Lung (tissue), 17 donors: ENCODE measurements at places on chromosomes 2 and 18. TPM values are rescaled to one million over a fixed set of nuclear protein-coding genes. Genes with fewer than 3 reads are reported as not detected.

- no peaks in the 10 kb centered on the region for H3K36me3 ChIP-seq
- no peaks in the 10 kb centered on the region for H3K4me1 ChIP-seq
- DNase-seq, result no peak
- no peak overlapping the region for H3K4me3 ChIP-seq
- H3K27ac ChIP-seq, result no peak overlapping the region
These were observed 1504.3 kb upstream of the PIK3C3 start for GRCh38 chr18:40450751-40451150.

- no peaks in the 10 kb centered on the region for H3K27me3 ChIP-seq
- H3K27ac ChIP-seq, result no peak overlapping the region
- DNase-seq, result no peak
These were observed 232.2 kb downstream of the SETBP1 start for GRCh38 chr18:44912740-44913478.

- H3K4me1 ChIP-seq, result no peaks in the 10 kb centered on the region
- no peaks in the 10 kb centered on the region for H3K27me3 ChIP-seq
- DNase-seq, result no peak
- H3K27ac ChIP-seq, result no peak overlapping the region
These were observed 156.1 kb upstream of the CYRIA start for GRCh38 chr2:16821692-16822091.

The DYNAP gene
- total RNA-seq, result not detected

DNA sequence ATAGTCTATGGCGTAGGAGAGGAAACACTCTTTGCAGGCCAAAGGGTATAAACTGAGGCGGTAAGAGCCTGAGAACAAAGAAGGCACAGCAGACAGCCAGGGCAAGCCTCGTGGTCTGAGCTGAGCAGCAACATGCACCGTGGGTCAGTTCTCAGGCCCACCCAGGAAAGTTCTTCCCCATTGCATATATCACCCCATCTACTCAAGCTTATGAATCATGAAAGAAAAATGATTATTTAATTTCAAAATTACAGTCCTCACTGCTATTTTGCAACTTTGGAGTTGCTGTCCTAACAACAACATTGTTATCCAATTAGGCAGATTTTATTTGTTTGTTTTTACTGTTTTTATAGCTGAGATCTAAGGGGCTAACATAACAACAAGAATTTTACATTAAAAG is 54.7 kb upstream of the RIOK3 start:
- peaks cover 8% of the 10 kb centered on the region for H3K4me1 ChIP-seq
- H3K4me3 ChIP-seq, result no peak overlapping the region
- no peaks in the 10 kb centered on the region for H3K27me3 ChIP-seq
- H3K27ac ChIP-seq, result no peak overlapping the region

- no peak overlapping the region for H3K4me3 ChIP-seq
- H3K27me3 ChIP-seq, result no peaks in the 10 kb centered on the region
- DNase-seq, result no peak
- H3K36me3 ChIP-seq, result no peaks in the 10 kb centered on the region
These were observed 33.0 kb upstream of the ODC1 start for GRCh38 chr2:10481055-10481665.

The ACKR3 gene
- 12.9 TPM for total RNA-seq

The AKAIN1 gene
- total RNA-seq, result not detected

The CLEC4F gene
- 0.31 TPM for total RNA-seq

- peaks cover 2% of the 10 kb centered on the region for H3K36me3 ChIP-seq
- H3K27ac ChIP-seq, result no peak overlapping the region
- H3K4me1 ChIP-seq, result no peaks in the 10 kb centered on the region
These were observed 51.6 kb downstream of the RNU4ATAC start for GRCh38 chr2:121582272-121582671.

DNA sequence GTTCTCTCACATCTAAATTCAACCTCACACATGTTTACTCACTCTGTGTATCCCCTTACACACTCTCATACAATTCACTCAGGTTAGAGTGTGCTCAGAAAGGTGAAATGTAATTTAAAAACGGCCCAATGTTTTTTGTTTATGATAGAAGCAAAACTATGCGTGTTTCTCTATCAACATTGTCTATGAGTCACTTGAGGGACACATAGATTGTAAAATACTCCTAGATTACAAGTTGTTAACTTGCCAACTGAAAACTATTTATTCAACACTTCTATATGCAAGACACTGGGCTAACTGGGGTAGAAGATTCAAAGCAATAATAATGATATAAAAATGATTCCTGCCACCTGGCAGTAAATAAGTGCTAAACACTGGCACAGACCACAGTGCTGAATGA is 24.6 kb downstream of the CCDC195 start:
- H3K4me1 ChIP-seq, result no peaks in the 10 kb centered on the region
- DNase-seq, result no peak
- no peak overlapping the region for H3K27ac ChIP-seq
- H3K4me3 ChIP-seq, result no peak overlapping the region
- H3K27me3 ChIP-seq, result no peaks in the 10 kb centered on the region

The SUPT7L gene
- total RNA-seq, result 29.7 TPM

GRCh38 chr2:73082523-73083410 is 11.3 kb upstream of the SFXN5 start:
- no peak overlapping the region for H3K4me3 ChIP-seq
- H3K36me3 ChIP-seq, result no peaks in the 10 kb centered on the region
- H3K4me1 ChIP-seq, result no peaks in the 10 kb centered on the region
- DNase-seq, result no peak

The CDKL4 gene
- total RNA-seq, result 1.5 TPM

DNA sequence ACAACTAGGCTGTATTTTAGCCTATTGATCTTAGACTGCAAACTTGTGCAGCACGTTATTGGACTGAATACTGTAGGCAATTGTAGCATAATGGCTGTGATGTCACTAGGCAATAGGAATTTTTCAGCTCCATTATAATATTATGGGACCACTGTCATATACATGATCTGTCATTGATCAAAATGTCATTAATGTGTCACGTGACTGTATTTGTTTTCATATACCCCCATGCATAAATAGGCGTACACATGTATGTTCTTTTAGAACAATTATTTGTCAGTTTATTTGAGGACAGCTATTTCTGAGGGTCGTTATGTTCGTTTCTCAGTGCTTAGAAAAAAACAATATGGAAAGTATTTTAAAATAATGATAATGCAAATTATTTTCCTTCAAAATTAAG is 111.9 kb upstream of the CDH2 start:
- no peak overlapping the region for H3K27ac ChIP-seq
- no peaks in the 10 kb centered on the region for H3K36me3 ChIP-seq
- H3K4me3 ChIP-seq, result no peak overlapping the region
- H3K4me1 ChIP-seq, result no peaks in the 10 kb centered on the region
- H3K27me3 ChIP-seq, result no peaks in the 10 kb centered on the region

The CFAP65 gene
- total RNA-seq, result 10.3 TPM

DNA sequence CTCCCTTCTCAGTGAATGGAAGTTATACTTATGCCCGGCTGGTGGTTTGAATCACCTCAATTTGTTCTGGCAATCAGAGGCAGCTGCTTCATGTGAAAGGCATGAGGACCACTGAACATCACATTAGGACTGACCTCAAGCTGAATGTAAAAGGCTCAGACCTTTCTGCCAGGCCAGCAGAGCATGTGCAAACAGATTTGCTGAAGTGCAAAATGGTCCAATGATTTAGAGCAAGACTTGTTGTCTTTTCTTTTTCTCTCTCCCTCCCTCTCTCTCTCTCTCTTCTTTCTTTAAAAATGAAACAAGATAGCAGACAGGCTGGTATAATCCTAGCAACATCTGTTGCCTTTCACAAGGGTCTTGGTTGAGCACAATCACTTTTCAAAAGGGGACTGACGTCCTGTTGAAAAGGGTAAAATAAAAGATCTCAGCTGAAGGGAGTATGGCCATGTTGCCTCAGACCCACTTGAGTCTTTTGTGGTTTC is 13.3 kb upstream of the CDH7 start:
- no peak overlapping the region for H3K27ac ChIP-seq
- no peaks in the 10 kb centered on the region for H3K36me3 ChIP-seq
- no peaks in the 10 kb centered on the region for H3K4me1 ChIP-seq
- H3K4me3 ChIP-seq, result no peak overlapping the region
- H3K27me3 ChIP-seq, result no peaks in the 10 kb centered on the region

- H3K4me3 ChIP-seq, result no peak overlapping the region
- H3K27me3 ChIP-seq, result no peaks in the 10 kb centered on the region
- no peak for DNase-seq
- H3K36me3 ChIP-seq, result peaks cover 2% of the 10 kb centered on the region
- no peak overlapping the region for H3K27ac ChIP-seq
These were observed 6.5 kb downstream of the BIN1 start for GRCh38 chr2:127100251-127101047.

DNA sequence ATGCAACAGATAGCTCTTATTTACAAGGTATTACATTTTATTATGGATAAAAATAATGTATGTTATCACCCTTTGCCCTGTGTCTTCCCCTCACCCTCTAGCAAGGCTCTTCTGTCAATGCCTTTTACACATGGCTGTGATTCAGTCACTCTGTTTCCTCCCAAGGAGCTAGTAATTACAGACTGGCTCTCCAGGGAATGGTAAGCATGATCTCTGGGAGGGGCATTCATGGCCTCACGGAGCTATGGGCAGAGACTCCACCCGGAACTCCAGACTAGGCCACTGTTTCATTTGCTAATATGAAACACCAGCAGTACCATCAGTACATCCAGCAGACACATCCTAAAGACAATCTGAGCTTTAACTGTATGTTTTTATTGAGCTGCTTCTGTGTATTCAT is 410.9 kb upstream of the CYRIA start:
- H3K27me3 ChIP-seq, result no peaks in the 10 kb centered on the region
- H3K36me3 ChIP-seq, result no peaks in the 10 kb centered on the region
- H3K4me1 ChIP-seq, result peaks cover 2% of the 10 kb centered on the region
- H3K4me3 ChIP-seq, result no peak overlapping the region
- DNase-seq, result no peak
- no peak overlapping the region for H3K27ac ChIP-seq

The ZBTB7C gene
- total RNA-seq, result 10.9 TPM

DNA sequence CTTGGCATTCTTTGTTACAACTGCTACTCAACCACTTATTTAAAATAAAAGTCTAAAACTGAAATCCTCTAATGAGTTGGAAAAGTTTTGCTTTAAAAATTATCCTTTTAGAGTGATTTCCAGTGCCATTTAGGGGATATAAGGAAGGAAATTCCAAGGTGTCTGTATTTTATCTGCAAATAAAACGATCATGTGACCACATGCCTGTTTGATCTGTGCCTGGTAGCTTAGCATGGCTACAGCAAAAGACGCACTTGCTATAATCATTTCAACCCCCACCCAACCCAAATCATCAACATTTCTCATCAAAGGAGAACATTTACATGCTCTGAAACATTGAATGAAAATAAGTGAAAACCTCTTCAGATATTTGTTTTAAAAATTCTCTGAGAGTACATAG is 615.1 kb downstream of the IRS1 start:
- DNase-seq, result no peak
- H3K27me3 ChIP-seq, result no peaks in the 10 kb centered on the region
- H3K36me3 ChIP-seq, result no peaks in the 10 kb centered on the region
- peaks cover 19% of the 10 kb centered on the region for H3K4me1 ChIP-seq
- no peak overlapping the region for H3K27ac ChIP-seq

- H3K36me3 ChIP-seq, result no peaks in the 10 kb centered on the region
- no peak overlapping the region for H3K27ac ChIP-seq
- no peak overlapping the region for H3K4me3 ChIP-seq
- DNase-seq, result peak; percentile 6
- H3K4me1 ChIP-seq, result no peaks in the 10 kb centered on the region
These were observed 33.0 kb upstream of the CCDC150 start for GRCh38 chr2:196606516-196606915.

The XIRP2 gene
- total RNA-seq, result 0.46 TPM

DNA sequence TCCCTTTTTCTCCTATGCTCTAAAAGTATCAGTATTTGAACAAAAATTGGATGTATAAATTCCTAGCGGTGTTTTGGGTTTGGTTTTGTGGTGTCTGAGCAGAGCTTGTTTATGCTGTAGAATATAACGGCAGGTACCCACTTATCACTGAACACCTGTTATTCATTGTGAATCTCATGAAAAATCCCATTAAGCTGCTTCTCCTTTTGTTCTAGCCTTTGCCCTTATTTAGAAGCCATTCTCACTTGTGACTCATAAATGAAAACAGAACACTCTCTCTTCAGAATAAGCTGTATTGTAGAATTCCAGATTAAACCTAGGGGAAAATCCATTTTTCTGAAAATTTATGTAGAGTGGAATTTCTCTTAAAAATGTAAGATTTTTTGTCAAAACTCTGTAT is 104.0 kb downstream of the PRPF40A start:
- peaks cover 11% of the 10 kb centered on the region for H3K36me3 ChIP-seq
- no peak overlapping the region for H3K27ac ChIP-seq
- H3K4me1 ChIP-seq, result peaks cover 6% of the 10 kb centered on the region
- no peak overlapping the region for H3K4me3 ChIP-seq
- H3K27me3 ChIP-seq, result no peaks in the 10 kb centered on the region

The CHRNA1 gene
- not detected for total RNA-seq

- no peak overlapping the region for H3K4me3 ChIP-seq
- H3K4me1 ChIP-seq, result no peaks in the 10 kb centered on the region
- H3K27me3 ChIP-seq, result no peaks in the 10 kb centered on the region
- no peak overlapping the region for H3K27ac ChIP-seq
These were observed 21.4 kb downstream of the KCNS3 start for GRCh38 chr2:17899871-17900270.

GRCh38 chr2:75547345-75548035 is 13.2 kb downstream of the EVA1A start:
- peak overlapping the region; percentile 52 for H3K27ac ChIP-seq
- DNase-seq, result no peak
- H3K27me3 ChIP-seq, result no peaks in the 10 kb centered on the region

The CFLAR gene
- 294 TPM for total RNA-seq

DNA sequence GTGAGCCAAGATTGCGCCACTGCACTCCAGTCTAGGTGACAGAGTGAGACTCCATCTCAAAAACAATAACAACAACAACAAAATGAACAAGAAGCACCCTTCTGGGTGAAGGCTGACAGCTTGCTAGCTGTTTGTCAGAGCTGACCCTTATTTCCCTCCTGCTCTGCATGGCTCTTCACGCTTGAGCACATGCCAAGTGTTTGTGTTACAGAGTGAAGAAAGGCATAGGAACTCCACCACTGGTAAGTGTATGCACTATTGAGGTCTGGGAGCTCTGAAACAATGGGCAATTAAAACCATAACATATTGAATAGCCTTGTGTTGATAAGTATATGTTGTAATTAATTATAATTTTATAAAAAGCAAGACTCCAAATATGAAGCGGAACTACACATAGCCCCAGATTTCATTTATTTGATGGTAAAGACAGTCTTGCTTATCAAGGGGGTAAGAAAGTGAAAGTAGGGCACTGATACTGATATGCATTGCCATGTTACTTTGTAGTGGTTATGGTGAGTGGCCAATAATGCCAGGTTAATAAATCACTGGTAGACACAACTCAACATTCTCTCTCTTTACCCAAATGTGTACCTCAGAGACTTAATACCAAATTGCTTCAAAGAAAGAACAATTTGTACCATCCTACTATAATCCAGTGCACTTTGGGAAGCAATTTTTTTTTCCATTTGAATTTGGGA is 163.4 kb downstream of the VWC2L start:
- no peaks in the 10 kb centered on the region for H3K27me3 ChIP-seq
- no peak for DNase-seq
- no peaks in the 10 kb centered on the region for H3K36me3 ChIP-seq

The CXCR4 gene
- 23.6 TPM for total RNA-seq
